ENCODE measurements at places on chromosomes 6 and 20. TPM values are rescaled to one million over a fixed set of nuclear protein-coding genes. Genes with fewer than 3 reads are reported as not detected.

Gene MLIP
- total RNA-seq: not detected

Gene ALDH8A1
- total RNA-seq: 0.11 TPM

Gene PABPC1L
- total RNA-seq: 13.3 TPM

Gene TRIM15
- total RNA-seq: not detected

Gene NT5E
- 31.0 TPM for total RNA-seq

Gene SLC23A2
- total RNA-seq: 17.8 TPM

Gene HLA-DQA1
- total RNA-seq: not detected

Gene FKBP1C
- 2.0 TPM for total RNA-seq

Gene IL20RA
- 0.03 TPM for total RNA-seq

Gene IL22RA2
- not detected for total RNA-seq

Gene PROCR
- total RNA-seq: 153 TPM

Gene TMC2
- total RNA-seq: not detected

Gene GNAS
- 714 TPM for total RNA-seq
